Activated T-helper 1 cell treated with anti-CD3 and anti-CD28 coated beads, Interleukin-2, amount 50 U/mL, for 16 hours (primary cell): ENCODE measurements at places on chromosomes 16 and 17.

DNA sequence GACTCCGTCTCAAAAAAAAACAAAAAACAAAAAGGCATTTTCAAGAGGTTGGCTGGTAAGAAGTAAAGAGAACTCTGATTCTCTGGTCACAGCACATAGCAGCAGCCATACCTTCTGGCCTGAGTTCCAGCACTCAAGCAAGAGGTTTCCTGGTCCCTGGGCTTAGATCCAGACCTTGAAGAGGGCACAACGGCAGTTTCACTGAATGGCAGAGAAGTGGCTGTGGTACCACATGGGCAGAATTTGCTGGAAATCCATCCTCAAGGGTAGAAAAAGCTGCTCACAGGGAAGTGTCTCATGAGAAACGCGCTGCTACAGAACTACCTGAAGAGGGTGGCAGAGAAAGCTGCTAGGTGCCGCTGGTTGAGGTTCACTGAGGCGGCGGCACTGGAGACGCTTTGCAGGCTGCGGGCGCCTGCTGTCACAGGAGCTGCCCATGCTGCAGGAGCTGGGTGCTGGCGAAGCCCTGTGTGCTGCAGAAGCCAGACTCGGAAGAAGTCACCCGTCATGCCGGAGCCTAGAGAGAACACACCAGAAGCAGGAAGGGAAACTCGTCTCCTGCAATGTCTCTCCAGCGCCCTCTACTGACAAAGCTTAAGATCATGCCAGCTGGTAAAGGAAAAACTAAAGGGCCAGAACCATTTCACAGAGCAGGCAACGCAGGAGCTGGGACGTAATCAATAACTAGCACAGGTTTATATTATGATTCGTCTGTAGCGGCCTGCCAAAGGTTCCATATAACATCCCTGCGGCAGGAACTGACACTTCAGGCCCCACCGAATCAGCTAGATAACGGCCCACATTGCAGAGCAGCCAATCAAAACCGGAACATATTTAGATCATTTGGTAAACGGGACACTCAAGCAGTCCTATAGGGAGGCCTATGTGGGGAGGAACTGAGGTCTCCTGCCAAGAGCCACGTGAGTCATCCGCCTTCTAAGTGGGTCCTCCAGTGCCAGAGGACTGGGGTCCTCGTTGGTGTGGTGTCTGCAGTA, 5.4 kb upstream of the ZNF213 start:
- peak; percentile 63 for DNase-seq

DNA sequence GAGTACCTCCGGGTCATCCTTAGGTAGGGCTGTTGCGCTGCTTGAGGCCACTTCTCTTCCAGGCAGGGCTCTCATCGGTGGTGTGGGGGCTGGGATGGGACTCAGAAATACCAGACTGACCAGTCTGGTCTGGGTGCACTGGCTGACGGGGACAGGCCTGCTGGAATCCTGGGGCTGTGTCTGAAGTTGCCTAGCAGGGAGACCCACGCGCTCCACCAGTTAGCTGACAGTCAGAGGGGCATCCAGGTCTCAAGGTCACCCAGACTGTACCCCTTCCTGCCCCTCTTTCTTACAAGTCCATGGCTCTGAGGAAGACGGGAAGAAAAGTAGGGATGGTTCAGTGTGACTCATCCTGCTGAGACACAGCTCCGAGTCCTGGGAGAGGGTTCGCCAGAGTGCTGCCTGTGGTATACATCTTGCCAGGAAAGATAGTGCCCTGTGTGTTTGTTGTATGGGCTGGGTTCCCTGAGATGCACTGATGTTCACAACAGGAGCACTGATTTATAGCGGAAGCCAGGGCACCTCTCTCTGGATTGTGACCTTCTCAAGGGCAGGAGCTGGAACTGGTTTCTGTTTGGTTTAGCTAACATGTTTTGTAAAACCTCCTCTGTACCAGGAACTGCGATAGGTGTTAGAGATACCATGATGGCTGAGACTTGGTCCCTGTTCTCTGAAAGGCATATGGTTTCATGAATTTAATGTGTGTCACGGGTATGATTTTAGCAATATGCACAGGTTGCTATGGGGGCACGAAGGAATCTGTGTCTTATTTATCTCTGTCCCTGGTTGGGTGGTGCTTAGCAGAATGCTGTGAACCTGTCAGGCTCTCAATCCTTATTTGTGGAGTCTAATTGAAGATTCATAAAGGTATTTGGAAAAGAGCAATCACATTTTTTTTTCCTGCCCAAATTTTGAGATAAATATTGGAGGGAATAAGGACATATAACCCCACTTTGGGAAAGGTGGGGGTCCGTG, 97.5 kb downstream of the OR1D5 start:
- no peak for DNase-seq

GRCh38 chr17:32519228-32520103, 32.7 kb downstream of the CDK5R1 start:
- DNase-seq = peak; percentile 62

GRCh38 chr17:82005701-82006348, 16.9 kb downstream of the CENPX start:
- no peak for DNase-seq

DNA sequence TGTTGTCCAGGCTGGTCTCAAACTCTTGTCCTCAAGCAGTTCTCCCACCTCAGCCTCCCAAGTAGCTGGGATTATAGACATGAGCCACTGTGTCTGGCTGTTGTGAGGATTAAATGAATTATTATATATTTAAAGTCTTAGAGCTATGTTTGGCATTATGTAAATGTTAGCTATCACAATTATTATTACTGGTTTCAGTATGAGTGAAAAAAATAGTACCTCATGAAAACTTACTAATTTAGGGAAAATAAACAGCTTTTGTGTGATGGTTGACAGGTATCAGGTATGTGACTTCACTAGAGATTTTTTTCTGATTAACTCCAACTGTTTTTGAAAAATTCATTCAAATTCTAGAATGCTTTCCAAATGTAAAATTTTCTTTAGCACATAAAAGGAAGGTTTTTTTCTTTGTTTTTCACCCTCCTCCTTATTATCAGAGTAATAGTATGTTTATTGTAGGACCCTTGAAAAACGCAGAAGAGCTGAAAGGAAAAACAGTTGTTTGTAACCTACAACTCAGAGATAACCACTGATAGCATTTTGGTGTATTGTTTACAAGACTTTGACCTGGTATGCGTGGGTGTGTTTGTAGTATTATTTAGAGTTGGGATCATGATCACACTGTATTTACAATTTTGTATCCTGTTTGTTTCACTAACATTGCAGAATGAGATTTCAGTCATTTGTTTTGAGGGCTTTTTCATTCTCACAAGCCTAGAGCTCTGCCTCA, 13.2 kb downstream of the NLK start:
- no peak for DNase-seq

DNA sequence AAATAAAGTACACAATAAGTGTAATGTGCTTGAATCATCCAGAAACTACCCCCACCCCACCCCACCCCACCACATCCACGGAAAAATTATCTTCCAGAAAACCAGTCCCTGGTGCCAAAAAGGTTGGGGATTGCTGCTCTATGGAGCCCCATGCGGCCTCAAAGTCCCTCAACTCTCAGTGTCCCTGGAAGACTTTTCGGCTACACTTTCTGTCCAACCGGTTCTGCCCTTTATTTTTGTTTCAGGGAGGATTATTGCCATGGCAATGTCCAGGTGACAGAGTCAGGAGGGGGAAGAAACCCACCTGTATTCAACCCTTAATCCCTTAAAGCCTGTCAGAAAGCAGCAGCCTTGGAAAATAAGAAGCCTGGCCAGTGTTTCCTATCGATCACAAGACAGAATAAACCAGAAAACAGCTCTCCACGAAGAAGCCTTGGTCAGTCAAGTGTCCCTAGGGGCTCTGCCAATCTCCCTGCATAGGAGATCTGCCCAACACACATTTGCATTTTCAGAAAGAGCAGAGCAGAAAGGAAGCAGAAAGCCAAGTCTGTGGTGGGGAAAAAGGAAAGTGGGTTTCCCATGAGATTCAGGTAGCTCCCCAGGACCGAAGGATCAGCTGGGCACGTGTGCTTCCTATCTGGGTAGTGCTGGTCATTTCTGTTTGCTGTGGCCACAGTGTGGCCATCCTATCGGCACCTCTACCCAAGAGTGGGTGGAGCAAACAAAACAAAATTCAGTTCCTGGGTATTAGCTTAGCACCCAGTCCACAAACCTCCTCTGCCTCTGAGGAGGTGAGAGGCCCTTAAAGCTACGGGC, 342.7 kb downstream of the SOX9 start:
- no peak for DNase-seq

GRCh38 chr16:64933885-64934284, 188.0 kb downstream of the CDH11 start:
- no peak for DNase-seq

- no peak for DNase-seq
Observed at GRCh38 chr16:84058664-84059063, 16.1 kb upstream of the SLC38A8 start.

- DNase-seq = no peak
Observed at GRCh38 chr16:56824331-56824730, 40.7 kb upstream of the SLC12A3 start.

GRCh38 chr17:60586288-60586974, 13.6 kb upstream of the PPM1D start:
- no peak for DNase-seq

GRCh38 chr16:57384248-57385070, 12.2 kb downstream of the CX3CL1 start:
- no peak for DNase-seq

DNA sequence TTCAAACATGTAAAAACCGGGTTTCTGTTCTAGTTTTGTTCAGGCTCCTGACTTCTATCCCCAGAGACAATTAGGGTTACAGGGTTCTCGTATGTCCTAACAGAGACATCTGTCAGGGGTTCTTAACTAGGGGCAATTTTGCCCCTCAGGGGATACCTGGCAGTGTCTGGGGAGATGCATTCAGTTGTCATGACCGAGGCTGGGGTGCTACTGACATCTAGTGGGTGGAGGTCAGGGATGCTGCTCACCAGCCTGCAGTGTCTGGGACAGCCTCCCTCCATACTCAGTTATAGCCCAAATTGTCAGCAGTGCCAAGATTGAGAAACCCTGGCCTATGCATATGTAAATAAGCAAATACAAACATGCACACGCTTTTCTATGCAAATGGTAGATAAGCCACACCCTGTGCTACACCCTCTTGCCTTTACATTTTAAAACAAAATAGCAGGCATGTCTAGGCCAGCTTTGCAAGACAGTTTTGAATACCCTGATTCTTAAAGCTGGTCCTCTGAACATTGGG, 37.4 kb downstream of the CLEC16A start:
- no peak for DNase-seq

DNA sequence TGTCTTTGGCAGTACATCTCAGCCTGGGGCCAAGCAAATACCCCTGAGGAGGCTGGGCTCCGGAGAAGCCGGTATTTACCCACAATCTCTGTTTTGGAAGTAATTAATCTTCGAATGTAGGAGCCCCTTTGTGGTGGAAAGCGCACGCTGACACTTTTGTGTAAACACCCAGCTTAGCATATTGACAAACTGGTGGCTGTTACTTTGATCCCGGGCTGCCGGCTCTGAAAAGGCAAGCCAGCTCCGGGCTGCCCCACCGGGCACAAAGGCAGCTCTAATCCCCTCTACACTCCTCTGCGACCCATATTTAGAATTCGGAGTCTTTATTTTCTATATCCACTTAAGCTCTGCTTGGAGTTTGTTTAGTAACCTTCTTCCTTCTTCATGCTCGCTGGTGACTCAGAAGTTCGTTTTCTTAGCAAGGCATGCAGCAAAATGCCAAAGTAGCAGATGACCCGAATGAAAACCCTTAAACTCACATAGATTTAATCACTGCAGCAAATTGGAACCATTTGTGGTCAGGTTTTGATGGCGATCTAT, 144.0 kb upstream of the IRX3 start:
- no peak for DNase-seq

GRCh38 chr17:19558946-19559345, 25.3 kb downstream of the SLC47A1 start:
- no peak for DNase-seq

- peak; percentile 9 for DNase-seq
Observed at GRCh38 chr16:23060458-23061320, 88.6 kb downstream of the USP31 start.

DNA sequence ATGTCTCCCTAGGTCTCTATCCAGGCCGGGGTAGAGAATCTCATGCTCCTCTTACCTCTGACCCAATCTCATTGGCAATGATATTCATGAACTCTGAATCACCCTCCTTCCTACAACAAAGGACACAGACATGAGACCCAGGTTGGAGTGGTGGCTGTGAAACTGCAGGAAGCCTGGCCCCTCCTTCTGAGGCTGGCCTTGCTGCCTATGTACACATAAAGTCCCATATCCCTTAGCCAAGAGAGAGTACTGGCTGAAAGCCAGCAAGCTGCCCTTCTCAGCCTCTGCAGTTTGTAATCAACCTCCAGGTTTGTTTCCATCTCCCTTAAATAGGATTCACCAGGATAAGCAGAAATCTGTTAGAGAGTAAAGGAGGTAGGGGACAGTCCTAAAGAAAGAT, 10.6 kb downstream of the AARSD1 start:
- DNase-seq = no peak

- DNase-seq = no peak
Observed at GRCh38 chr16:85550953-85551924, 61.9 kb upstream of the GSE1 start.

- DNase-seq = no peak
Observed at GRCh38 chr17:82653651-82654528, 5.6 kb upstream of the WDR45B start.

DNA sequence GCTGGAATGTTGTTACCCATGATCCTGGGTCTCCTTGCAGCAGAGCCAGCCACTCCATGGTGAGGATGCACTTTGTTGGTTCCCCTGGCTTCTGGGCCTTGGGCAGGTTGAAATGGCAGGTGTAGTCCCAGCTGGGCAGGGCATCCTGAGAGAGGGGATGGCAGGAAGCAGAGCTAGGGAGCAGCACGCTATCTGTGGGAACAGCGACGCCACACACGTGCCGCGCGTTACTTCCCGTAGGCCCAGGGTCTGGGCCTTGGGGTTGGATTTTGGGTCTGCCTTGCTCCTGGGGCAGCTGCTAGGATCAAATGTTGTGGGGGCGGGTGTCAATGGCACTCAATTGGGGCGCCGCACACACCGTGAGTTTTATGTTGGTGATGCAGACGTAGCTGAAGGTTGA, 368.0 kb downstream of the CPPED1 start:
- DNase-seq = no peak
